GM20000 (cell line): ENCODE measurements at places on chromosomes 5 and 9.

- DNase-seq: no peak
These were observed 120.1 kb upstream of the CD180 start for GRCh38 chr5:67316695-67317094.

DNA sequence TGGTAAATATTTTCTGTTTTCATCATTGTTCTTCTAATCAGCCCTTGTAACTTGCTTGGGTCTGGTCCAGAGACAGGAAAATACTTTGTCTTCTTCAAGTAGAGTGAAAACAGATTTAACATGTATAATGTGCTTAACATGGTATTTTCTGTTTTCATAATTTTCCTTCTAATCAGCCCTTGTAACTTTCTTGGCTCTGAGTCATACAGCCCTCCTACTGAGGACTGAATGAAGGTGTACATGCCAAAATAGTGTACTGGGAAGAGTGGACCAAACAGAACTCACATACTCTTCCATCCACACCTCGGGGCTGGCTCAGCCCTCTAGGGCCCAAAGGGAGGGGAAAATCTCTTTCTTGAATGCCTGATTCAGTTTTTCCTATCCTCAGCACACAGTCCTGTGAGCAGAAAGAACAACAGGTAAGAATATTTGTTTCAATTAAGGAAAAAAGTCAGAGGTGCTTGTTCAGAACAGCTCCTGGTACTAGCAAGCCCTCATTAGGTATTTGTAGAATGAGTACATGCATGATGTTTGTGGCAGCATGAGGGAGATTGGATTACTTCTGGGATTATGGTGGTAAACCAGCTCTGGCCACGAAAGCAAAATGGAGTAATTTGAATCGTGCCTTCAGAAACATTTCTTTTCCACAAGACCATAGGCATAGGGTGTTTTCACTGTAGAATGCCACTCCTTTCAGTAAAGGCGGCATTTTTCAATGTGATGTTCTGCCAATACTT, 24.2 kb upstream of the MACIR start:
- DNase-seq: no peak

DNA sequence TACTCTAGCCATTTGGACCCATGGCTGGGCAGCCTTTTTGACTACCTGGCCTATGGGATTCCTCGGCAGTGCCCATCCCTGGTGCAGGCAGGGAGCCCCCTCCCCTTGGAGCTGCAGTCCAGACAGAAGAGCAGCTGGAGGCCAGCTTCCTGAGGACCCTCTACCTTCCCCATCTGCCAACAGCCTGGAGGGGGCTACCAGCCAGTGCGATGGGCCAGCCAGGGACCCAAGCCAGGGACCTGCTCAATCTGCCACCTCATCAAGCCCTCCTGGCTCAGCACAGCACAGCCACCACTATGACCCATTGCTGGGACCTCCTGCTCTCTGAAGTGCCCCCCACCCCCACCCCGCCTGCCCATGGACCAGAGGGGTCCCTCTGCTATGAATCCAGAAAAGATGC, 22.6 kb upstream of the TDRD7 start:
- DNase-seq: no peak

DNA sequence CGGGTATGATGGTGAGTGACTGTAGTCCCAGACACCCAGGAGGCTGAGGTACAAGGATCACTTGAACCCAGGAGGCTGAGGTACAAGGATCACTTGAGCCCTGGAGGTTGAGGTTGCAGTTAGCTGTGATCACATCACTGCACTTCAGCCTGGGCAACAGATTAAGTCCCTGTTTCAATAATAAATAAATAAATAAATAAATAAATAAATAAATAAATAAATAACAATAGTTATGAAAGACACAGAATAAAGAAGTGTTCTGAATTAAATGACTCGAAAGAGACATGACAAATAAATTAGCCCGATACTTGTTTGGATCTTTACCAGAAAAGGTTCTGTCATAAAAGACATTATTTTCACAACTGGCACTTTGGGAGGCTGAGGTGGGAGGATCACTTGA, 72.0 kb upstream of the SUSD1 start:
- DNase-seq: no peak

DNA sequence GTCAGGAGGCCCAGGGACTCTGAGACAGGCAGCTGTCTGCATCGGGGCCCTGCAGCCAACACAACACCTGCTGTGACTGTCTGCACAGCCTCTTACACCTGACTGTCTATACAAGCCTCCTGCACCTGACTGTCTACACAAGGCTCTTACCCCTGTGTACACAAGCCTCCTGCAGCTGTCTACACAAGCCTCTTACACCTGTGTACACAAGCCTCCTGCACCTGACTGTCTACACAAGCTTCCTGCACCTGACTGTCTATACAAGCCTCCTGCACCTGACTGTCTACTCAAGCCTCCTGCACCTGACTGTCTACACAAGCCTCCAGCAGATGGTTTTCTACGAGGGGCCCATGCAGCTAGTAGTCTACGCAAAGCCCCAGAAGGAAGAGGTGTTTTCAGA, 18.6 kb downstream of the IRX2 start:
- DNase-seq: no peak

- DNase-seq: no peak
These were observed 41.4 kb downstream of the PUM3 start for GRCh38 chr9:2802494-2802921.

DNA sequence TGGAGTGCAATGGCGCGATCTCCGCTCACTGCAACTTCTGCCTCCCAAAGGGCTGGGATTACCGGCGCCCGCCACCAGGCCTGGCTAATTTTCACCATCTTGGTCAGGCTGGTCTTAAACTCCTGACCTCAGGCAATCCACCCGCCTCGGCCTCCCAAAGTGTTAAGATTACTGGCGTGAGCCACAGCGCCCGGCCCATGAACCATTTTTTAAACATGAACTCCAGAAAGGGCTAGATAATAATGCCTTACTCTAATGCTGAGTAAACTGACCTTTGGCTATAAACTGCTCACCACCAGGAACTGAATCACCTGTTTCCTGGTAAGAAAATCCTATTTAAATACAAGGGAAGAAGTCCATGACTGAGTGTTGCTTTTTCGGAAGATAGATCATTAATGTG, 23.2 kb upstream of the DAB2 start:
- DNase-seq: no peak

DNA sequence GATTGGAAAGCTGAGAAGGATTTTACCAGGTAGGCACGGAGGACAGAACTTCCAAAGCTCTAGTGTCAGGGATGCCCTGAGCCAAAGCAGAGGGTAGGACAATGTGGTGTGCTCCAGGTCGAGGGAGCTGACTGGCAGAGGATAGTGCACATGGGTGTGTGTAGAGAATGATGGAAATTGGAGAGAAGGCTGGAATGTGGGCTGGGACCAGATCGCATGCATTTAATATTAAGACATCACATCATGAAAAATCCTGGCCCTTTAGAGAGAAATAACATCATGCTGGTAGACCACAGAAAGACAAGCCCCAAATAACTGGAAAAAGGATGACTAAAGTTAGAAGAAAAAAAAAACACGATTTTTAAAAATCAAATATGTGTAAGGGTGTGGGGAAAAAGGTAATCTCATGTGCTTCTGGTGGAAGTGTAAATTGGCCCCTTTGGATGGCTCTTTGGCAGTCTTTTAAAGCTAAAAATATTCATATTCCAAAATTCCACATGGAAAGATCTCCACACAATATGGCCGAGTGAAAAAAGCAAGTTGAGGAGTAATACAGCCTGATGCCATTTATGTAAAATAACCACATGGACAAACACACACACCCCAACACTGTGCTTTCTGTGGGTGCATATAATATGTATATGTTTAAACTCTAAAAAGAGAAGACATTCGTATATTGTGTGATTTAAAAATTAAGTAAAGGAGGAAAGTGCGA, 67.0 kb upstream of the TGFBR1 start:
- DNase-seq: no peak

DNA sequence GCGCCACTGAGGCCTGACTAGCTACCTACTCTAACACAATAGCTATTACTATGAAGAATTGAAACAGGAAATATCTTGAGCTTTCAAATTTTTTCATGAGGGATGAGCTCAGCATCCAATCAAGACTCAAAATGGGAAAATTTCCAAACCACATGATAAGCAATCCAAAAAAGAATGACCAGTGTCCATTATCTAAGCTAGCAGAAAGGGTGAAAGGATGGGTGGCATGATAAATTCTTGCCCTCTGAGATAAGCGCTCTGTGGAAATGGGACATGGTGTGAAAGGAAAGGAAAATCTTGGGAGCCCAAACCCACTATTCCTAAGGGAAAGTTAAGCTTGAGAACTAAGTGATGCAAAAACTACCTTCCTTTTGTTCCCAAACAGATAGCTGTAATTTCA, 170.2 kb upstream of the NREP start:
- no peak for DNase-seq

- no peak for DNase-seq
These were observed 3.5 kb upstream of the HNRNPA0 start for GRCh38 chr5:137757634-137758033.

DNA sequence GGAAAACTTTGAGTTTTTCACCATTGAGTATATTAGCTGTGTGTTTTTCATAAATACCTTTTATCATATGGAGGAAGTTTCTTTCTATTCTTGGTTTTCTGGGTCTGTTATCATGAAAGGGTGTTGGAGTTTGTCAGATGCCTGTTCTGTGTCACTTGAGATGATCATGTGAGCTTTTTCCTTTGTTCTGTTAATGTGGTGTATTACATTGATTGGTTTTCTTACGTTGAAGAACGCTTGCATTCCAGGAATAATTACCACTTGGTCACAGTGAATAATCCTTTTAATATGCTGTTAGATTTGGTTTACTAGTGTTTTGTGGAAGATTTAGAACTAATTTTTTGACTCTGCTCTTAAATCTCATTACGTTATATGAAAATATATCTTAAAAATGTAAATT, 7.8 kb downstream of the PLEKHG4B start:
- no peak for DNase-seq

DNA sequence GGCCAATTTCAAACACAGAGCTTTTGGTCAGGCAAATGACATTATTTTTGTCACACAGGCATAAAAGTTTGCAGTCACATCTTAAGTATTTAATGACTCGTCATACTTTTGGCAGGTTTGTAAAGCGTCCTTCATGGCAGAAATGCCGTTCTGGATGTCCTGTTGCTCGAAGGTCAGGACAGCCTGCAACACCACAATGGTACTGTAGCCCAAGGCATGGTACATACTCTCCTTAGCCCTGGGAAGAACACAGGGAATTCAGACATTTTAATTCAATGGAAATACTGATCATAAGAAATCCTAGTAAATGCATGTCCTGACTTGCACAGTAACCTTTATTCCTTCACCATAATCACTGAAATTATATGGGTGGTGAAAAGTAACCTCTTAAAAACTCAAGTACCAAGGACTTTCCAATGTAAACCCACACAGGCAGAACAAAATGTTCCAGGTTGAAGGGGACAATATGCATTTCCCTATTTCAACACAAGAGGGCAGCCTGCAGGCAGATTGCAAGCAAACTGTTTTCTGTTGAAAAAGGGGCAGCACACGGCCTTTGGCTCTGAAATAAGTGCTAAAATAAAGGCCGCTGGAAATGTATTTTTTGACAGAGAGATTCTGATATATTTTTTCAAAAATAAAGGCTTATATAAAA, 95.7 kb downstream of the TTC39B start:
- DNase-seq: peak; percentile 57

GRCh38 chr5:143341807-143342570, 61.5 kb downstream of the NR3C1 start:
- no peak for DNase-seq

GRCh38 chr9:131862261-131862660, 122.4 kb upstream of the RAPGEF1 start:
- DNase-seq: no peak

GRCh38 chr5:120605325-120606079, 141.4 kb downstream of the PRR16 start:
- DNase-seq: no peak

- no peak for DNase-seq
These were observed 185.8 kb downstream of the CARTPT start for GRCh38 chr5:71904852-71905251.

DNA sequence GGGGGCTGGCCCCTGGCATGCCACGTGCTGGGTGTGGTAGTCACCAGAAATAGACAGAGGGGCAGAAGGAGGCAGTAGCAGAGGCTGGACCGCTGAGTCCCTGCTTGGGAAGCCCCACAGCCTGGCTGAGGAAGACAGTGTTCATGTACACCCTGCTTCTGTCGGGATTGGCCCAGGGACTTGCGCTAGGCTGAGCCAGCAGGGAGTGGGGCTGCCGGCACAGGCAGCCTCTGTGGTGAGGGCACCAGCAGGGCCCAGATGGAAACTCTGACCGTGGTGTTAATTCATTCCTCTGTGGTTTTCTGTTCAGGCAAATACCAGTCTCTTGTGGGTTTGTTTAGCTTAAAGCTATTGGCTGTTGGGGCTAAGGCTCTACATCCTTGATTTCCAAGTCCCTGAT, 108.6 kb upstream of the RAD23B start:
- DNase-seq: no peak
